NCI-H345 (cell line): ENCODE measurements at places on chromosomes 12 and 14.
A peak's percentile ranks its signal among the peaks of the same experiment; 100 is the strongest.

GRCh38 chr14:68182492-68182891 is 362.9 kb downstream of the RAD51B start:
- no peak for DNase-seq

DNA sequence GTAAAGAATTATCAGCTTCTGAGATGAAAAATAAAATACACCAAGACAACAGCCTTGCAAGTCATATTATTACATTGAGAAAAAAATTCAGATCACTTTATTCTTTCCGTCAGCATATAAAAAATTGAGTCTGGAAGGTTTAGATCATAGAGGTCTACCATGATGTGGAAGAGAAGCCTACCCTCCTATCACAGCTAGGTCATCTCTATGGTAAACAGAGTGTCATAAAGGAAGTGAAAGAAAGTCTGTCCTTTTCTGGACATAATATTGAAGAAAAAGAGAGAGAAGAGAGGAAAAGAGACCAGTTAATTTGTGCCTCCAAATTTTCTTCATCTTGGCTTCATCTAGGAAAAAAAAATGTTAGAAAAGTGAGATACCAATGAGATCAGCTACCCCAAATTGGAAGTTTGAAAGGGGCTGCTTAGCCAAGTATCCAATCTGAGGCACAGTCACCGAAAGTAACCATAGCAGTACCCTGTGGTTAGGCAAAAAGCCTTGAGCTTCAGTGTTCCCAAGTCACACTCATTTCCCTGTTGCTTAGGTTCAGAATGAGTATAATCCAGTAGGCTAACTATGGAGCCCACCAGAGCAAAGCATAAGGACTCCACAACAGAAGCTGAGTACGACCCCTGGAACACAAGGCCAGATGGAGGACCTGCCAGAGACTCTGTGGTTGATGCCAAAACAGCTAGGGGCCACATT is 38.1 kb downstream of the DUSP6 start:
- no peak for DNase-seq

- DNase-seq, result no peak
Measured at GRCh38 chr14:56063131-56063530, 55.1 kb upstream of the PELI2 start.

DNA sequence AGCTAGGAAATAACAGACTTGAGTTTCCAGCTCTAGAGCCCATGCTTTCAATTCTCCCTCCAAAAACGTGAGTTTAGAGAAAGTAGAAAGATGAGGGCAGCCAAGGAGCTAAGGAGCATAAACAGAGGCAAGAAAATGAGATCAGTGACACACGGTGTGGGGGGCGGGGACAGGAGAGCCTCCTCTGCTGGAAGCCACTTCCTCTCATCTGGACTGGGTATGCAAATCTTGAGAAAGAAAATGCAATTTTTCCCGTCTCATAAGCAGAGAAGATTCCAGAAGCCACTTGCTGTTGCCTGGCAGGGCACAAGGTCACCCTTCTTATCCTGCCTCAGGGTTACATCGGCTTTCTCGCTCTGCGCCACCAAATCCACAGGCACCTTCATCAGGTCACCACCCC is 6.0 kb downstream of the OR10P1 start:
- DNase-seq, result no peak

- no peak for DNase-seq
Measured at GRCh38 chr14:22824711-22825359, 4.9 kb upstream of the MRPL52 start.

- DNase-seq, result no peak
Measured at GRCh38 chr12:57454566-57455373, at the start of gene INHBE. Gene INHBE, plus strand, starts transcription at chr12:57455307. Its CDS starts 230 bp downstream, at chr12:57455537.

DNA sequence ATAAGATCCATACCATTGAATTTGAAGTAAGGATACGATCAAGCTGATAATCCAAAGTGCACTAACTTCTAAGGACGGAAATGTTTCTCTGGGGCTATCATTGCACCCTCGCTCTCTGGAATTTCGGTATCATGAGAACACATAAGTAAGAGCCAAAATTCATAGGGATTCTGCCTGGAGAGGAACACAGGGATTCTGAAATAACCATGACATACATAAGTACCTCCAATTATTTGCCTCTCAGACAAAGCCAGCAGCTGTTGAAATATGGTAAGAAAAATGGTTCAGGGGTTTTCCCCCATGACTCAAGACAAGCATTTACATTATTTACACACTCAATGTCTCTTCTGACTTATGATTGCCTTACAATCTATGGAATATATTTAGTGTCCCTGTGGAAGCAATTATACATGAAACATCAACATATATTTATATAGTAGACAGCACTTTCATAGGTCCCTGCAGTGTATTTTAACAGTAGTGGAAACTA is 1123.6 kb upstream of the SEL1L start:
- DNase-seq, result no peak

GRCh38 chr12:18284386-18284785 is 23.1 kb downstream of the PIK3C2G start:
- DNase-seq, result no peak

GRCh38 chr12:77720258-77720657 is 110.4 kb upstream of the NAV3 start:
- DNase-seq, result no peak

GRCh38 chr14:91171291-91171690 is 57.4 kb downstream of the DGLUCY start:
- DNase-seq, result no peak

GRCh38 chr14:29007990-29008389 is 241.4 kb downstream of the FOXG1 start:
- DNase-seq, result no peak

DNA sequence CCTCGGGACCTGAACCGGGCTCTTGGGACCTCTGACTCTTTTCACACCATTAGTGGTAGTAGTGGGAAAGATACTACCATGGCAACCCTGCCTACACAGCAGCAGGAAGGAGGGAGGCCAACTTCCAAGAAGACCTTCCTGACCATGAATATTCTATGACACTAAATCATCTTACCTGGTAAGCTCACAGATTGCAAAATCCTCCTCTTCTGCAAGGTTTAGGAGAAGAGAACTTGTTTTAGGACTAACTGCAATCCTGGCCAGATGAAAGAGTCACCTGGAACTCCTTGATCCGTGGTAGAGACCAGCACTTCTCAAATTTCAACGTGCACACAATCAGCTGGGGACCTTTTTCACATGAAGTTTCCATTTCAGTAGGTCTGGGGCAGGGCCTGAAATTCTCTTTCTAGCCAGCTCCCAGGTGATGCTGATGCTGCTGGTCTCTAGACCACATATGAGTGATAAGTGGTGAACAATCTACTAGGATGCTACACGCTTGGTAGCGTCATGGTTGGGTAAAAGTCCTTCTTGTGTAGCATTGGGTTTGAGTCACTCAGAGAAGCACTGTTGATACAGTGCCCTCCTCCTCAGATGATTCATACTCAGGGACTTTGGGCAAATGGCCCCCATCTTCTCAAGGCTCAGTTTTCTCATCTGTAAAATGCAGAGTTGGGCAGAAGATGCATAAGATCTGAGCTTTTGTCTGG is 35.6 kb upstream of the FICD start:
- DNase-seq, result no peak

DNA sequence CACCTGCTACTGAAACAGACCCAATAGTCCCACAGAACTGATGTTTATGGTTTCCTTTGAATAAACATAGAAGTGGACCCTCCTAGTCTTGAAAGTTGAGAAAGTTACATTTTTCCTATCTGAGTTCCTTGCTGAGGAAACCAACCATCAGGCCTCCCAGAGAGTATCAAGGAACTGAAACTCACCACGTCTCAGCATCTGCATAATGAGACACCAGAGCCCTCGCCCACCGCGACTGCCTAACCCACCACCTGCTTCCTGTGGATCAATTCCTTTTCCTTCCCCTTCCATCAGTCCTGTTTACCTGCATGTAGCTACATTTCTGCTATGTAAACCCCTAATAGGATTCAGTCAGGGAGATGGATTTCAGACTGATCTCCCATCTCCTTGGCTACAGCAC is 443.2 kb upstream of the TMEM132C start:
- no peak for DNase-seq

DNA sequence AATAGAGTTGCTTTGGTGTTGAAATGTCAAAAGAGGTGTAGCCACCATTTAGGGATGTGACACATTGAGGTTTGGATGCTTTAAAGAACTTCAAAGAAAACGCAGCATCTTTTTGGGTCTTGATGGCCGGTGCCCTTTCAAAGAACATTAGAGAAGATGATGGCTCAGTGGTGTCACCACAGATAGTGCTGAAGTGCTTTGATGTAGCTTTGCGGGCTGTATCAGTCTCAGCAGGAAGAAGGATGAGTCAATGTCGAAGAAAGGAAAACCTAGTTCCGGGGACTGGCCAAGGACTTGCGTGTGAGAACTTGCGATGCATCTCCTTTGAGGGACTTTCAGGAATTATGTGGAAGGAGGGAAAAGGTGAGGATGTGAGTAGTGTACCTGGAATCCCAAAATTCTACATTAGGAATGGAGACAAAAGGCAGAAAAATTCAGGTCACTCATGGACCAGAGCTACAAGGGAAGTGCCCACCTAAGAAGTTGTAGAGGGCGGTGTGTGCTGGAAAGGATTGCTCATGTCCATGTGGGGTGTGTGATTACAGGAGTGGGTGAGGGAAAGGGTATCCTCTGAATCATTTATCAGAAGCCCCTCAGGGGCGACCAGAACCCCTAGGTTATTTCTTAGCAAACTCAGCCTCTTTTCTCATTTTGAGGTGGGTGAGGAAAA is 39.7 kb upstream of the GZMB start:
- DNase-seq, result no peak

GRCh38 chr14:25841226-25841625 is 756.6 kb downstream of the NOVA1 start:
- DNase-seq, result no peak

DNA sequence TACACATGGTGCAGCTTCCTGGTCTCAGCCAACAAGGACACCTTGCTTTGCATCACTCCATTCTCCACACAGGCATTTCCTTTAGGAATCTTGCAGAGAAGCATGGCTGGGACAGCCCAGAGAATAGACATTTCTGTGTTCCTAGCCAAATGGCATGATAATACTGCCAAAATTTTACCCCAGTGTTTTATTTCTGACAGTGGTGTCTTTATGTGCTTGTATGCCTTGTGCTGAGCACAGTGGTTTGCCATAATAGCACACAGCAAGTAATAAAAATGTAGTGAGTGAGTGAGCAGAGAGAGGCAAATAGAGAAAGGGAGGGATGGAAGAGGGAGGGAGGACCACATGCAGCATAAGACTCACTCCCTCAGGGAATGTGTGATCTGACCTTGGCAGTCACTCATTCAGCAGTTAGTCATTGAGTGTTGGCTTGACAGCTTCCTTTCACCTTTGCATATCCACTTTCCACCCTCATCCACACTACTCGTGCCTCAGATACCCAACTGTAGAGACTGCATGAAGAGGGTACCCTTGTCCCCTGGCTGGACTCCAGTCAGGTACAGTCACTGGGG is 212.8 kb upstream of the CCDC196 start:
- no peak for DNase-seq

GRCh38 chr12:130966443-130967030 is 12.8 kb downstream of the ADGRD1 start:
- DNase-seq, result no peak

DNA sequence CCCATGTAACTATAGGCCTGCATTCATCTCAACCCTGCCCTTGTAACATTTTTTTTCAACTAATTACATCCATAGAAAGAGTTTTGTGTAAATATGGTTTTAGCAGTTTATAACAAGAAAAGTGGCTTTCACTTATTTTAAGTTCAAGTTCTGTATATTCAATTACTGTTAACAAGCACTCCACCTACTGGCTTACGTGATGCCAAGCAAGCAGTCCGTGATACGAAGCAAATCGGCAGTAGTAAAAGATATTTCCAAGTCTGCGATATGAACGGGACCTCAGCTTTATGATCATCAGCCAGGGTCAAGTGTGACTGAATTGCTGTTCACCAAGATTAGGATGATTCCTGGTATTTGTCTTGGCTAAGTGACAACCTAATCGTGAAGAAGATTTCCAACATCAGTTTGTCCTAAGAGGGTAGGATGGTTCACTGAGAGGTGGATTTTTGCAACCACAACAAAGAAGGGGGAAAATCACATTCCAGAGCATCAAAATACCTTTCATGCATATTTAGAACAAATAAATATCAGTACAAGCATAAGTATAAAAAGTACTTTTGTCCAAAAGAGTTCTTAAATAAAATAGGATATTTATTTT is 456.2 kb downstream of the FOXG1 start:
- DNase-seq, result peak; percentile 73

DNA sequence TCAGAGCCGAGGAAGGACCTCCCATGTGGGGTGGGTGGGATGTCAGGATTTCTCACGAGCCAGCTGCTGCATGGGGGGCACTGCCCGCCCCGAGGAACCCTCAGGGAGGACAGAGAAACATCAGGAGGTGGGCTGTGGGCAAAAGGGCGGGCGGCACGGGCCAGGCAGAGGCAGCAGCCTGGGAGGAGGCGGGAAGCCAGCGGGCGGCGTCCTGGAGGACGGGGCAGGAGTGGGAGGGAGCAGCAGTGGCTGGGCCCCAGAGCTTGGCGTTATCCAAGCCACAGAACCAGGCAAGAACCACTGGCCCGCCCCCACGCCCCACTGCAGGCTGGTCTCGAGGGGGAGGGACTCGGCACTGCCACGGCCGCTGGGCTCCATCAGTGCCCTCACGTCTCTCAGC is 2.4 kb downstream of the C14orf180 start:
- DNase-seq, result no peak

DNA sequence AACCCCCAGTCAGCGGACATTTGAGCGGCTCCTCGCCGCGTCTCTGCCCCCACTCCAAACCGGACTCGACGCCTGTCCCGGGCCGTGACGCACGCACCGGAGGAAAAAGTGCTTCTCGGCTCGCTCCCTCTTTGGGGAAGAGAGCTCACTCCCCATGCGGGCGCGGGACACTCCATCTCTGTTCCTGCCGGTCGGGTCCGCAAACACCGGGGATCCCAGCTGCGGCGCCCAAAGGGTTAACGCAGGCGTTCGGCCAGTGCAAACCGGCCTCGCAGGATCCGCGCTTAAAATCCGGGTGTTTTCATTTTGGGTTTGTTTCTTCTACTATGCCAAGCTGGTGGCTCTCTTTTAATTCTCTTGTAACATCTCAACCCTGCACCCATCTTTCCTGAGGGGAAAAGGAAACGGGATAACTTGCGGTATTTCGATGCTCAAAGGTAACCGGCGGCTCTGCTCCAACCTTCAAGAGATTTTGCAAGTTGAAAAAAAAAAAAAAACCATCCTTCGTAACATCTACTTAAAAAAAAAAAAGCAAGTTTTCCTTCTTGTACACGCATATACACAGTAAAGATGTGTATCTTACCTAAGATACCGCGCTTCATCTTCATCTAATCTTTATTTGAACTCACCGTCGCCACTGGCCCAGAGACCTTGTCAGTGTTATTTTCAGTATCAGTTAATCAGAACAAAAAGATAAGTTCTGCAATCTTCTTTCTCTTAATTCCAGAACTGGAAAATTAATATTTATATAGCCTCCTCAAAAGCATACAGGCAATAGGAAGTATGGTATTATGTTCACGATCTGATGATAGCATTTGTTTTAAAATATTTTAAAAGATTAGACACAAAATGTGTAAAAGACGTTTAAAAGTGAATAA is 1.6 kb upstream of the ATP2B1 start:
- peak; percentile 47 for DNase-seq

GRCh38 chr12:131621701-131622421 is 89.0 kb upstream of the SFSWAP start:
- no peak for DNase-seq

GRCh38 chr12:104064031-104064841 is at the start of gene HCFC2:
Gene HCFC2, plus strand, starts transcription at chr12:104064531. Its CDS starts 30 bp downstream, at chr12:104064561.
- DNase-seq, result peak; percentile 92

- no peak for DNase-seq
Measured at GRCh38 chr14:92144708-92145107, 22.9 kb downstream of the CPSF2 start.

- no peak for DNase-seq
Measured at GRCh38 chr12:132124766-132125425, 19.2 kb downstream of the DDX51 start.

GRCh38 chr14:34662561-34663088 is 32.7 kb upstream of the SNX6 start:
- no peak for DNase-seq

GRCh38 chr14:68506645-68507419 is 286.0 kb downstream of the ZFP36L1 start:
- DNase-seq, result no peak
